ENCODE measurements at places on chromosomes 1 and 21.

GRCh38 chr1:238451781-238452310 lies 561.1 kb upstream of the ZP4 start:
- DNase-seq, result no peak

DNA sequence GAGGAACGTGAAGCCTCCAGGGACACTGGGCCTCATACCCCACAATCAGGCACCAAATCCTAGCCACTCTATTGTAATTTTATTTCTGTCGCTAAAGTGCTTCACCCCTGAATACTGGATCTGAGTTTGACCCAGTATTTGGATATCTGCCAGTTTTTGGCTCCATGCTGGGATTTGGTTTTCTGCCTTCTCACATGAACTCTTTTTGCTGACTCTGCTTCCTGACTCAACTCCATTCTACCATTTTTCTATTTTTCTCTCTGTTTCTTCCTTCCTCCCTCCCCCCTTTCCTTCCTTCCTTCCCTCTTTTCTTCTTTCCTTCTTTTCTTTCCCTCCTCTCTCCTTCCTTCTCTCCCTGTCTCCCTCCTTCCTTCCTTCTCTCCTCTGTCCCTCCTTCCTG lies 151.3 kb upstream of the GJB5 start:
- DNase-seq, result no peak

GRCh38 chr1:76955652-76956051 lies 88.4 kb downstream of the ST6GALNAC5 start:
- DNase-seq, result no peak

- DNase-seq, result no peak
Observed at GRCh38 chr1:34163792-34164731, 968 bp downstream of the CSMD2 start.

GRCh38 chr1:60031146-60031545 lies 42.4 kb downstream of the C1orf87 start:
- DNase-seq, result no peak

GRCh38 chr1:50929376-50929958 lies 30.6 kb downstream of the FAF1 start:
- DNase-seq, result no peak

DNA sequence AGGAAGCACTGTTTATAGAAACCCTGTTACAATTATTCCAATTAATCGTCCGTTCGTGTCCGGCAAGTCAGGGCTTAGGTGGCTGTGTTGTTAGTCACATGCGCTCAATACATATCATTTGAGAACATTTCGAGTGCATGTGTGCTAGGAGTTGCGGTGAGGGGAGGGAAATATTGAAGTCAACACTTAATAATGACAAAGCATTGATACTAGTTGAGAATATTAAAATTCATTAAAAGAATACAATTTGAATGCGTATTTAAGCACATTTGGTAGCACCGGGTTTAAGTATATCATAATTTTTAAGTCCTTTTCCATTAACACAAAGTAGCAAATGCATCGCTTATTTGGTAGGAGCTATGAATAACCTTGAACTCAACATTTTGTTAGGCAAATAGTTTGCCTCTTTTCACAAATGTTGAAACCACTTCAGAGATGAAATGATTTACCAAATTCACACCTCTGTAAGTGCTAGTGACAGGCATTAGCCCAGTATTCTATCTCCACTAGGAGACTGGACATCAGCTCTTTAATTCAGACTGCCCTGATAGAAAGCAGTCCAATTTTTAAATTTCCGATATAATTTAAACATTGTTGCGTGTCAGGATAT lies 1.1 kb upstream of the SERBP1 start:
- no peak for DNase-seq

- no peak for DNase-seq
Observed at GRCh38 chr1:39655578-39656268, 16.2 kb downstream of the NT5C1A start.

DNA sequence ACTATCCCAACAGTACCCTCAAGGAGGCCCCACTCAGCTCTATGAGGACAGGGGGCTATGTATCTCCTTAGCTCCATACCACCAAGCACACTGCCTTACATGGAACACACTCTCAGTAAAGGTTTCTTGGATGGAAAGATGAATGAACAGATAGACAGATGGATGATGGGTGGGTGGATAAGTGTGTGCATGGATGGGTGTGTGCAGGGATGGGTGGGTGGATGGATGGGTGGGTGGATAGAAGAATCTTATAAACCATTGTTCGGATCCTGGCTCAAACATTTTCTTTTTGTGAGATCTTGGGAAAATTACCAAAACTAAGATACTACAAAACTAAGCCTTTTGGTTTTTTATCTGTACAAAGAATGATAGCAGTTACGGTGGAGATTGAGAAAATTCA lies 111.0 kb upstream of the NFIA start:
- no peak for DNase-seq

DNA sequence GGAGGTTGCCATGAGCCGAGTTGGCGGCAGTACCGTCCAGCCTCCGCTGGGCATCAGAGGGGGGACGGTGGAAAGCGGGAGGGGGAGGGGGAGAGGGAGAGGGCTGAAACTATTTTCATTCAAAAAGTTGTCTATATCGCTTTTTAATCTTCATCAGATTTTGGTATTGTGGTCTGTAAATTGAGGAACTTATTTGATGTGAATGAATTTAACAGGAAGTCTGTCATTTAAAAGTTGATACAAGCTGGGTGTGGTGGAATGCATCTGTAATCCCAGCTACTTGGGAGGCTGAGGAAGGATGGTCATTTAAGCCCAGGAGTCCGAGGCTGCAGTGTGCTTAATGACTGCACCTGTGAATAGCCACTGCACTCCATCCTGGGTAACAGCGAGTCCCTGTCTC lies 3.0 kb upstream of the EPHX4 start:
- no peak for DNase-seq

GRCh38 chr1:231630558-231631205 lies 4.1 kb downstream of the DISC1 start:
- no peak for DNase-seq

DNA sequence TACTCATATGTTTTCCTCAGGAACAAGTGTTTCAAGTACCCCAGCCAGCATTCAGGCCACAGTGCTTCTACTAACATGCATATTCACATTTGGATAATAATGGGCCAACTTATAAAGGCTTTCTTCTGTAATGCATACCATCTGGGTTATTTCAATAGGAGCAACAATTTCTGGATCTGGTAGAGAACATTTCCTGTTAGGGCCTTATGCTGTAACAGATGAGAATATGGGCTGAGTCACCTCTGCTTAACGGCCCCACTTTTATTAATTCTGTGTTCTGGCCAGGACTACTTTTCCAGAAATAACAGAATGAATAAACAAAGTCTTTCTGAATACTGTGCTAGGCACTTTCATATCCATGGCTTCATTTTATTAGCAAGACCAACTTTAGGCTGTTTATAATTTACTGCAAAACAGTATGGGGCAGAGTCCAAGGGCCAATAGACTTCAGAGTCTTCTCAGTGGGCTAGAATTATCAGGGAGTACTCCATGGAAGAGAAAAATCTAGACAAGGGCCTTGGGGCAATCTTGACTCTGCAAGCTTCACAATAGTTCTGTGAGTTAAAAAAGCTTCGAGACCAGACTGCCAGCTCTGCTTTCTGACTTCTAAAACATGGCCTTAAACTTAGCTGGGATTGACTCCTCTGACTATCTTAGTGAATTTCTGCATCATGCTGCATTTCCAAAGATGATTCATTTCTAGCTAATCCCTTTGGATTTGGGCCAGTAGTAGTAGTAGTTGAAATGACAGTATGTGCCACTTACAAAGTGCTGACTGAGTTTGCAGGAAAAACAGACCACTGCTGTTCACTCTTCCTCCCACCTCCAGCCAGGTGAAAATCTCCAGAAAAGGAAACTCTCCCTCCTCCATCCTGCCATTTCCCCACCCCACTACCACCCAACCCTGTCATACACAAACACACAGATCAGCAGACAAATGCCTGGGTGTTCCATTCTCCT lies 8.2 kb upstream of the SSX2IP start:
- DNase-seq, result no peak

Data from stimulated activated CD8-positive, alpha-beta memory T cell treated with anti-CD3 and anti-CD28 coated beads, Interleukin-4, amount 100 ng/mL, for 24 hours (primary cell).